Esophagus squamous epithelium (tissue), 5 donors: ENCODE measurements at places on chromosomes 1 and 21.
A peak's percentile ranks its signal among the peaks of the same experiment; 100 is the strongest.

- no peak for DNase-seq
Observed at GRCh38 chr1:67138813-67139499, 4.2 kb upstream of the C1orf141 start.

DNA sequence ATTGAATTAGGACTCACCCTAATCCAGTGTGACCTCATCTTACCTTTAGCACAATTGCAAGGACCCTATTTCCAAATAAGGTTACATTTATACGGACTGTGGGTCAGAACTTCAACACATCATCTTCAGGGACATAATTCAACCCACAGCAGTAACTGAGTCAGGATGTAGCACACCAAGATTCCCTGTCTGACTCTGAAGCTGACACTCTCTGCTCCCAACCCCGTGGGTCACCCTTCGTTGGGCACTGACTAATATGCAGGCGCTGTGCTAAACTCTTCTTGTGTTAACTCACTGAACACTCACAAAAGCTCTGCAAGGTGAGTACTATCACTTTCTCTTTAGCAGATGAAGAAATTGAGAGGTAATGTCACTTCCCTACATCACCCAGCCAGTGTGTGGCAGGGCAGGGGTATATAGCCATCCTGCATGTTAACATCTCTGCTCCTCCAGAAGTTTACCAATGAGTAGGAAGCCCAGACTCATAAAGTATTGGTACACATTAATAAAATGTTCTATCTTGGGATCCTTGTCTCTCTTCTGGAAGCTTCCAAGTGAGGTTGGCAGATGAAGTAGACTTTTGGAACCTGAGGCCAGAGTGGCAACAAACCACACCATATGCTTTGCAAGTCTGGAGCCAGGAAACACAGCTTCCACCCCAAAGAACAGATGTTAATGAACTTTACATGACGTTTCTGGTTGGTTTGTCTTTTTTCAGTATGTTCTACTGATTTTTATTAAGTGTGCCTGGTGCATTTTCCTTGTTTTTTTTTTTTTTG is 139.2 kb upstream of the KLHDC7A start:
- no peak for DNase-seq

DNA sequence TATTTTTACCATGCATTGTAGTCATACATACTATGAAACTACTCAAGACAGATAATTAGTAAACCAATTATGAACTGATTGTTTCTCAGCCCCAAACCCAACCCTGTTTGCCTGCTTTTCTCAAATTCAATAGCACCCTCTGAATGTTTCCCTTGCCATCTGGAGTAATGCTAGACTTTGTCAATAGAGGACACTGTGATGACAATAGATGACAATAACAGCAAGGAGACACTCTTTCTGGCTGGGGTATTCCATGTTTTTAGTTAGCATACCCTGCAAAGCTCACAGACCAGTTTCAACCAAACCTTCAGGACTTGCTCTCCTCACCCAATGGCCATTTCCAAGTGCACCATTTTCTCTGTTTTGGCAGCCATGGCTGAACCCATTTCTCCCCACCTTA is 108.5 kb upstream of the LRRC7 start:
- DNase-seq: no peak

DNA sequence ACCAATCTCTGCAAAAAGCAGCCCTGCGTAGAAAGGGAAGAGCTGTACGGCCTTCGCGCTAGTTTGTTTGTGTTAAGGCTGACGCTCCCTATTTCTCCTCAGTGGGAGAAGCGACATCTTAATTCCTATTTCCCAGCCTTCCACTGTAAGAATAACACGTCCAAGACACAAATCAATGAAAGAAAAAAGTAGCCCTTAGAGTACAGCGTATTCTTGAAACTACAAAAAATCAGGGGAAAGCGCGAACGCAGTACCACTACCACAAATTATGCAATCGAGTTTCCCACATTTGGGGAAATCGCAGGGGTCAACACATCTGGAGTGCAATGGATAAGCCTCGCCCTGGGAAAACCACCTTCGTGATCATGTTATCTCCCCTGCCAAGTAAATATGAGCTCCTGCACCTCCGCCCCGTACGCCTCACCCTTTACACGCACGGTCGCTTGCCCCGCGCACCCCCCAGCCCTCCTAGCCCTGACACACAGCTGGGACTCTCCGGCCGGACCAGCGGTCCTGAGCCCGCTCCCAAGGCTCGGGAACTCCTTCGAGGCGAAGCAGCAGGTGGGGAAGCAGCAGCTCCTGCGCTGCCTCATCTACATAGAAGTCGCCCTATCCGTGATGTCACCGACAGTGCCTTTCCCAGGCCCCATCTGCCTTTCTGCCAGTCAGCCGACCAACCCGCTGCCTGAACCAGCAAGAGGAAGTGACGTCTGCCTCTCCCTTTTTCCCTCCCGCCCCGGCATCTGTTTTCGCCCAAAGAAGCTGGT is 94.7 kb downstream of the PPIAL4G start:
- peak; percentile 66 for DNase-seq

GRCh38 chr1:10027027-10027426 is 5.7 kb upstream of the UBE4B start:
- DNase-seq: no peak

- DNase-seq: no peak
Observed at GRCh38 chr1:27106561-27107323, 48.2 kb downstream of the SLC9A1 start.

DNA sequence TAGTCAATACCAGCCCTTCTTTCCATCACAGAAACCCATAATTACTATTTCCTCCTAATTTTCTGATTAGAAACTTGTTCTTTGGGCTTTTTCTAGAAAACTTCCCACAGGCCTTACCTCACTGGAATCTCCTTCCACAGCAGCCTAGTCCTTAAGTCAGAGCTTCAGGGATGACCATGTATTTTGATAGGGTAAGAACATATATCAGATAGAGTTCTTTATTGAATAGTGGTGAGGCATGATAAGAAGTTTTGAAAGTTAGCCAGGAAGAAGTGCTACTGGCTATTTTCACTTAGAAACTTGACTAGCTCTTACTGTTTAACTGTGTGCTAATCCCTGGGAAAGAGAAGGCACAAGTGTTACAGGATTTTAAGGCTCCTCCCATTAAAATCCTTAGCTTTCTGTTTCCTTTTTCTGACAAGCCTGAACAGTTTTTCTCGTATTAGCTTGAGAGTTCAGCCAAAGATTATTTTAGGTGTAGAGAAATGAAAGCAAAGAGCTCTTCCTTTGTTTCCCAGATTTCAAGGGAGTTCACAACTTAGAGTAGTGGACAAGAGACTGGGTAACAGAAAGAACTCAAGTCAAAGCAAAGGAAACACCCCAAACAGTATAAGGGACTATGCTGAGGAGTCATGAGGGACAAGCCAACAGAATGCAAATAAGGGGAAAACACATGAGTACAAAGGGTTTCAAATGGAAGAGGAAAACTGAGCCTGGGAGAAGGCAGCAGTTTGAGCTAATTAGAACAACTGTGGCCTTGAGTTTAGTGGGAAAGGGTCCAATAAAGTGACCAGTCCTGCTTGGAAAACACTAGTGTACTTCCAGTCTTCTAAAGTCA is 37.2 kb upstream of the AIM2 start:
- no peak for DNase-seq

- DNase-seq: no peak
Observed at GRCh38 chr1:107538502-107538901, 397.7 kb downstream of the NTNG1 start.

- DNase-seq: no peak
Observed at GRCh38 chr1:172895761-172896160, 155.0 kb downstream of the TNFSF18 start.

GRCh38 chr1:91631718-91632330 is 131.2 kb downstream of the CDC7 start:
- DNase-seq: no peak
